ENCODE measurements at places on chromosomes 4 and X. TPM values are rescaled to one million over a fixed set of nuclear protein-coding genes. Genes with fewer than 3 reads are reported as not detected.

Gene CBLL2
- polyA plus RNA-seq, result not detected

Gene MFAP3L
- polyA plus RNA-seq, result 0.18 TPM

Gene SULT1B1
- polyA plus RNA-seq, result 15.6 TPM

DNA sequence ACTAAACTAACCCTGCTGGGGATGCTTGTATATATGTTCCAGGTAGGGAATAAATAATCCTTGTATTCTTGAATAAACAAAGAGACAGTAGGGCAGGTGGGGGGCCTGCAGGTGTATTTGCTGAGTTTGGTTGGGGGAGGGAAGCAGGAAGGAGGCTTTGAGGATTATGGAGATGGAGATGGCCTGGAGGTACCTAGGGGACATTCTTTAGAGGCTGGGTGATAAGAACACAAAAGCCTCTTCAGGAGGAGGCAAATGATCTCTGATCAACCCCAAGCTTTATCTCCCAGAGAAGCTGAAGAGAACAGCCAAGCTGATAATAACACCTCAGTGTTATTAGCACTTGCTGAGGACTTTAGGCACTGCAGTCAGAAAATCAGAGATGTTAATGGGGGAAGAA lies 187.7 kb downstream of the MGST2 start:
- H3K27ac ChIP-seq, result no peak overlapping the region
- no peaks in the 10 kb centered on the region for H3K27me3 ChIP-seq
- H3K4me3 ChIP-seq, result no peak overlapping the region
- H3K4me1 ChIP-seq, result peaks cover 16% of the 10 kb centered on the region
- H3K36me3 ChIP-seq, result peaks cover 5% of the 10 kb centered on the region

DNA sequence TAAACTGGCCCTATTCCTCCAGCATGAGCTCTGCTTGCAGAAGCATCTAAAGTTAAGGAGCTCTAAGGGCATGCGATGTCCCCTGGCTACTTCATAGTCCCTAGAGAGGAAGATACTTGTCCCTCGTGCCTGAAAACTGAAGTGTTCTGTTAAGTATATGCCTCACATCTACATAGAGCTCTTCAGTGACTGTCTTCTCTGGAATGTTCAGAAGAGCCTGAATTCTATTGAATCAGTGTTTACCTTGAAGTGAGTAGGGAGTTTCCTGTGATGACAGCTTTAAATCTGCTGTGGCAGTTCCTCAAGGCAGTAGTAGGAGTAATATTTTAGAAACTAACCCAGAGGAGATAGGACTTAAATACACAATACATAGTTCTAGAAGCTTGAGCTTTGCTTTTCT lies 111.2 kb downstream of the ZNF518B start:
- H3K27ac ChIP-seq, result no peak overlapping the region
- no peaks in the 10 kb centered on the region for H3K36me3 ChIP-seq
- H3K27me3 ChIP-seq, result no peaks in the 10 kb centered on the region
- no peak for DNase-seq

- no peaks in the 10 kb centered on the region for H3K4me1 ChIP-seq
- no peak for DNase-seq
- H3K27ac ChIP-seq, result no peak overlapping the region
- H3K27me3 ChIP-seq, result no peaks in the 10 kb centered on the region
Measured at GRCh38 chr4:64584981-64585557, 175.8 kb upstream of the TECRL start.

- H3K27me3 ChIP-seq, result no peaks in the 10 kb centered on the region
- H3K4me1 ChIP-seq, result no peaks in the 10 kb centered on the region
- H3K36me3 ChIP-seq, result no peaks in the 10 kb centered on the region
- no peak overlapping the region for H3K4me3 ChIP-seq
- no peak for DNase-seq
Measured at GRCh38 chr4:133483600-133484246, 334.6 kb downstream of the PCDH10 start.

- no peak overlapping the region for H3K4me3 ChIP-seq
- no peaks in the 10 kb centered on the region for H3K27me3 ChIP-seq
- H3K27ac ChIP-seq, result no peak overlapping the region
- no peak for DNase-seq
Measured at GRCh38 chrX:105228602-105229001, 8.1 kb upstream of the TEX13A start.

DNA sequence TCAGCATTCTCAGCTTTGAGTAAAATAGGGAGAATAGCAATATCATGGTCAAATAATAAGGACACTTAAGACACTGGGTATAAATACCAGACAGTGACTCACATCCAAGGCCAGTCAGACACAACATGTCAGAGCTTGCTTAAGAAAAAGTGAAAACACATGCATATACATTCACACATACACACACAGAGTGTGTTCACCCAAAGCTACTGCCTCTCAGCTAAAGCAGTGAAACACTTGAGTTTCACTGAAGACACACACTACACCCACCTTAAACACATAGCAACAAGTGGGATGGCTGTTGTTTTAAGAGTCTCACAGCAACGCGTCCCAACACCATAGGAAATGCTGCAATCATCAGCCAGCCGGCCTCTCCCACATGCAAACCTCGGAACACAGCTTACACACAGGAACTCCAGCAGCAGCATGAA lies 14.4 kb downstream of the SHROOM4 start:
- H3K27me3 ChIP-seq, result no peaks in the 10 kb centered on the region
- no peaks in the 10 kb centered on the region for H3K4me1 ChIP-seq
- H3K27ac ChIP-seq, result no peak overlapping the region
- DNase-seq, result no peak

GRCh38 chrX:136954930-136955329 lies 74.4 kb upstream of the RBMX start:
- no peaks in the 10 kb centered on the region for H3K36me3 ChIP-seq
- H3K4me1 ChIP-seq, result no peaks in the 10 kb centered on the region
- H3K27ac ChIP-seq, result no peak overlapping the region
- no peak for DNase-seq
- H3K27me3 ChIP-seq, result no peaks in the 10 kb centered on the region
- H3K4me3 ChIP-seq, result no peak overlapping the region

DNA sequence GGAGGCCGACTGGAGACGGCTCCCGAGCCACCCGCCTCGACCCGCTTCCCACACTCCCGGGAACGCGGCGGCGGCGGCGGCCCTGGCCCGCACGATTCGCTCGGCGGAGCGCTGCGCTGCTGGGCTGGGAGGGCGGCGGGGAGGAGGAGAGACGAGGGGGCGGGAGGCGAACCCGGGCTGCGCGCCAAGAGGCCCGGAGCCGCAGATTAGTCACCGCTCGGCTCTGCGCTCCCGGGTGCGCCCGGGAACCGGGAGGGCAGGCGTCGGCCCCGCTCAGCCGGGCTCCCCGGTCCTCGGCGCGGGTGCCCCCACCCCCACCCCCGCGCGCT lies 11.2 kb upstream of the BCOR start:
- peak; percentile 67 for DNase-seq
- H3K36me3 ChIP-seq, result no peaks in the 10 kb centered on the region
- H3K4me3 ChIP-seq, result peak overlapping the region; percentile 67
- peaks cover 48% of the 10 kb centered on the region for H3K4me1 ChIP-seq

Measured in CD14-positive monocyte (primary cell).